ENCODE measurements at places on chromosomes 1 and 21.

GRCh38 chr1:52795464-52795863 lies 47.1 kb upstream of the ZYG11A start:
- DNase-seq: no peak

- DNase-seq: no peak
These were observed 28.0 kb downstream of the SLAMF1 start for GRCh38 chr1:160618763-160619274.

DNA sequence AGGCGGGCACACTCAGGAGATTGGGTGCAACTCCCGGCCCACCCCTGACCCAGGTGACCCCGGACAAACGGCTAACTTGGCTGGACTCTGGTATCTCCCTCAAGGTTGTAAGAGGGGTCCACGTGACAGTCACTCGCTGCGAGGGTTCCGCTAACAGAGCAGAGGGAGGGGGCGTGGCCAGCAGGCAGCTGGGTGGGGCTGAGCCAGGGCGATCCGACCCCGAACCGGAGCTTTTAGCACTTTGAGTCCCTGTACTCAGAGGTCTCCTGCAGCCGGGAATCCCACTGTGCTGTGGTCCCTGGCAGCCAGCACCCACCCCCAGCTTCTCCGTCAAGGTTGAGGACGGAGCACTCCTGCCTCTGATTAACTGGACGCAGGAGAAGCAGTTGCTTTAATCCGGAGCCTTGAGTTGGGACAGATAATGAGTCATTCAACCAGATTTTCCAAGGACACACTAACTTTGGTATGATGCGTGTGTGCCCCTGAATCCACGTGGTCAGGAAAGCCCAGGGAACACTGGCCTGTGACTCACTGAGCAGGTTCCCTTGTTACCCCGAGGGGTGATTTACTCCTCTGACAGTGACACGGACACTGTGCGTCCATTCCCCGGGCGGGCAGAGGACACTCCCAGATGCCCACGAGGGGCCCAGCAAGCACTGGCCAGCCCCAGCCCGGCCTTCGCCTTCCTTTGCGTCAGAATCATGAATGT lies 16.8 kb downstream of the TRPM2 start:
- no peak for DNase-seq

DNA sequence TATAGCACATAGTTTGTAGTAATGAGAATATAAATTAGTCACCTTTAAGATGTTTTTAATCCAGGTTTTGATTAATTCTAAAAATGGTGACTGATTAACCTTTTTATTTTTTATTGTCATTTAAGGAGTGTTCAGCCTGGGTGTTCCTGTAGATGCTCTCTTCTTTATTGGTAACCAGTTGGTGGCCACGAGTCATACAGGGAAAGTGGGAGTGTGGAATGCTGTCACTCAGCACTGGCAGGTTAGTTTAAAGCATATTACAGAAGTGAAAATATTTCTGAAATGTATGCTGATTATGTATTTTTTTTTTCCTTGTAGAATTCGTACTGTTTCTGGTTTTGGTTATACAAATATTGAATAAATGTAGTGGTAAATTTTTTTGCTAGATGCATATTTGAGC lies 28.1 kb downstream of the KCTD3 start:
- DNase-seq: no peak

- no peak for DNase-seq
These were observed 70.8 kb downstream of the PLPP3 start for GRCh38 chr1:56508523-56508983.

DNA sequence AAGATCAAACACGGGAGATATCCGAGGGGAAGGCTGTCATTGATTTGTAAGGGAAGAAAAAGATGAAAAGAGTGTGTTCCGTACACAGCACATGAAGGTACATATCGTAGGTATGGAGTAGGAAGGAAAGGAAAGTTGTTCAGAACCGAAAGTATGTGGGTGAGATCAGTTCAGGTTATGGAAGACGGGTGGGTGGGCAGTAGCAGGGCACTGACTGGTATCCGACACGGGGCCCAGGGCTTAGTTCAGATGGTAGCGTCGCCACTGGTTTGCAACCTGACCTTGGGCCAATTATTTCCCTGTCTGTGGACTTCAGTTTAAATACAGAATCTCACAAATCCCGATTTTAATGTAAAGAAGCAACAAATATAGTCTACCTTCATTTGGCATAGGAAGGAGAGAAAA lies 27.8 kb upstream of the A3GALT2 start:
- no peak for DNase-seq

- DNase-seq: no peak
These were observed at the start of gene CRB1 for GRCh38 chr1:197268012-197268411. CRB1 (plus strand) TSS chr1:197268252; CDS start chr1:197268413, 161 bp downstream.

GRCh38 chr1:95497566-95497965 lies 263.6 kb downstream of the RWDD3 start:
- DNase-seq: no peak

GRCh38 chr1:198967566-198967965 lies 328.7 kb downstream of the PTPRC start:
- DNase-seq: no peak

GRCh38 chr1:155322571-155322952 lies 1.9 kb downstream of the RUSC1 start:
- DNase-seq: no peak

GRCh38 chr1:10943991-10944730 lies 68.3 kb upstream of the TARDBP start:
- no peak for DNase-seq

DNA sequence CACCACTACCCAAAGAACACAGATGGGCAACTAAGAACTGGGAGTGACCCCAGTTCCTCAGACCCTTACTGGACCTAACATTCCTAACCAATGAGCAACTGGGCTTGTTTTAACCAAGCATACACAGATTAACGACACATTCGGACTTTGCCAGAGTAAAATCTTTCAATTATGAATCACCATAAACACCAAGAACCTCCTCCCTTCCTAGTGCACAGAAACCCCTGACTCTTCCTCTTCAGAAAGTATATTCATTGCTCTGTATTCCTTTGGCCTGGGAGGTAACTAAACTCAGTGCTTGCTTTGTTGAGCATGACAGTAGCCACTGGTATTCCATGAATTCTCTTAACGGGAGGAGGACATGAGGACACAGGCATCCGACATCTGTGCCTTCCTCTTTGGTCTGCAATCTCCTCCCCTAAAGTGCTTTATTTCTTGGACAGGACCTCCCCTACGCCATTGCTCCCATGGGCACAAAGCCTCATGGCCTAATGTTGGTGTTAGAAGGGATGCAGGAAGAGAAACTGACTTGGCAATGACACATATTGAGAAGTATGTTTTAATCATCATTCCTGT lies 42.7 kb downstream of the SEC16B start:
- DNase-seq: no peak

DNA sequence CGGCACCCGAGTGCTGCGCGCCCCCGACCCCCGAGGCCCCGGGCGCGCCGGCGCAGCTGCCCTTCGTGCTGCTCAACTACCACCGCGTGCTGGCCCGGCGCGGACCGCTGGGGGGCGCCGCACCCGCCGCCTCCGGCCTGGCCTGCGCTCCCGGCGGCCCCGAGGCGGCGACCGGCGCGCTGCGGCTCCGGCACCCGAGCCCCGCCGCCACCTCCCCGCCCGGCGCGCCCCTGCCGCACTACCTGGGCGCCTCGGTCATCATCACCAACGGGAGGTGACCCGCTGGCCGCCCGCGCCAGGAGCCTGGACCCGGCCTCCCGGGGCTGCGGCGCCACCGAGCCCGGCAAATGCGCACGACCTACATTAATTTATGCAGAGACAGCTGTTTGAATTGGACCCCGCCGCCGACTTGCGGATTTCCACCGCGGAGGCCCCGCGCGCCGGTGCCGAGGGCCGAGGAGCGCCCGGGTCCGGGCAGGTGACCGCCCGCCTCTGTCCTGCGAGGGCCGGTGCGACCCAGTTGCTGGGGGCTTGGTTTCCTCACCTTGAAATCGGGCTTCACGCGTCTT lies 49.0 kb downstream of the SIM2 start:
- DNase-seq: no peak

- no peak for DNase-seq
These were observed 36.7 kb upstream of the ACTRT2 start for GRCh38 chr1:2984399-2985061.

DNA sequence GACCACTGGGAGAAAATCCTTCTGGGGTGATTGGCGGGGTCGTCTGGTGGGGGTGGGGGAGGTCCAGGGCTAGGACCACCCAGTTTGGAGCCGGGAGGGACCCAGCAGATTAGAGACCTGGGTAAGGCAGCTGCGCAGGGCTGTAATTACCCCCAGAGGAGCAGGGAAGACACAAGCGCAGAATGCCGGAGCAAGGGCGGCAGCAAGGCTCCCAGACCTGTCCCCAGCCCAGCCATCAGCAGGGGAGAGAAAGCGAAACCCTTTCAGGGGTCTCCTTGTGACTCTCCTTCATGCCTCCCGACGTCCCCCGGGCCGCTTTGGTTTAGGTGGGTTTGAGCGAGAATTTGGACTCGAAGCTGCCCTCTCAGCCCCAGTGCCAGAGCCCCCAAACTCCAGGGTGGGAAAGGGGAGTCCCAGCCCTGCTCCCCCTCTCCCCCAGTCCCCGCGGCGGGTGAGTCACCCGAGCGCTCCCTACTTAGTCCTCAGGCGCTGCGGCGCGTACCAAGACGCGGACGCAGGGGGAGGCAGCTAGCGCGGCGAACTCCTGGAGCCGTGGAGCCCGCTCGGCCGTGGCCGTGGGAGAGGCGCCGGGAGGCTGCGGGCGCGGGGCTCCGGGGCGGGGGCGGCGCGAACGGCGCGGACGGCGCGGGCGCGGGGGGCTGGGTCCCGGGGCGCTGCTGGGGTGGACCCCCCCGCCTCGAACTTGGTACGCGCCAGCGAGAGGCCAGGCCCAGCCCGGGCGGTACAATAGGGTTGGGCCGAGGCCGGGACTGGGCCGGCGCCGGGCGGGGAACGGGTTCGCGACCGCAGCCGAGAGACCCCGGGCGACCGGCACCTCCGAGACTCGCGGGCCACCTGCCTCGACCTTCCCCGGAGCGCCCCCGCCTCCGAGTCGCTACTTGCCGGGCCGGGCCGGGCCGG lies at the start of gene MAP7D1:
MAP7D1 (plus strand) TSS at position 753 of the 921 bp plus-strand sequence. CDS start 258 bp downstream, outside the sequence.
- DNase-seq: peak; percentile 66

All from activated CD8-positive, alpha-beta memory T cell treated with anti-CD3 and anti-CD28 coated beads for 1 hour (primary cell).